Stimulated activated CD8-positive, alpha-beta memory T cell treated with anti-CD3 and anti-CD28 coated beads, Interleukin-7, amount 100 ng/mL, for 1 hour (primary cell): ENCODE measurements at places on chromosomes 4 and X.

- DNase-seq = no peak
Observed at GRCh38 chr4:151541389-151542071, 132.6 kb downstream of the FHIP1A start.

DNA sequence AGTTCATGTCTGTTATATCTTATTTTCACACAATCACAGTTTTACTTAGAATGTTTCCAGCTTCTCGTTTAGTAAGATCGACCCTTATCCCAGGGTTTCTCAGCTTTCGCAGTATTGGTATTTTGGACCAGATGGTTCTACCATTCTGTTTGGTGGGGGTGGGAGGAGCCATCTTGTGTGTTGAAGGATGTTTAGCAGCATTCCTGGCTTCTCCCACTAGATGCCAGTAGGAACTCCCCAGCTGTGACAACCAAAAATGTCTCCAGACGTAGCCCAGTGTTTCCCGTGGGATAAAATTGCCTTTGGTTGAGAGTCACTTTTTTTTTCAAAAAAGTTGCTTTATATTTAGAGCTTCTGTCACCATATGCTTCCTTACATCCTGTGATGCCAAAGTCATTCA is 90.9 kb upstream of the TLR2 start:
- DNase-seq = no peak

- DNase-seq = no peak
Observed at GRCh38 chr4:55127053-55127452, 1.7 kb upstream of the KDR start.

DNA sequence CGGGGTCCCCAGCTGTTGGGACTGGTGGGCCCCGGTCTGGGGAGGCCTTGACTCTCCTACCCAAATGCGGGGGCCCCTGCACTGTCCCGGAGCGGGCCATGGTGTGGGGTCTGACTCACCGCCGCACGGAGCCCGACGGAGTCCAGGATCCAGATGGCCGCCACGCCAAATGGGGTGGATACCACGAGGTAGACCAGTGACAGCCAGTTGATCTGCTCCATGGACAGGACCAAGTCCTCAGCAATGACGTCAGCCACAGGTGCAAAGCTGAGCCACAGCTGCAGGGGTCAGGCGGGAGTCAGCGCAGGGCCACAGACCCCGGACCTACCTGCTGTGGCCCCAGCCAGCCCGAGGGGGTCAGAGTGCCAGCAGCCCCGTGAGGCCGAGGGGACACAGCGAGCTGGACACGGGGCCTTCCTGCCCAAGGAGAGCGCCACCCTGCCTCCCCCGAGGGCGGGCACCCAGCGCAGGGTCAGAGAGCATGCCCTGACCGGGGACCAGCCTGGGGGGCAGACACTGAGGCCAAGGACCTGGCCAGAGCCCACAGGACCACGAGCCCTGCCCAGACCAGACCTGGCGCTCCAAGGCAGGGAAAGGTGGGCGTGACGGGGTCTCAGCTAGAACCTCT is 2.4 kb downstream of the SLC49A3 start:
- DNase-seq = no peak

DNA sequence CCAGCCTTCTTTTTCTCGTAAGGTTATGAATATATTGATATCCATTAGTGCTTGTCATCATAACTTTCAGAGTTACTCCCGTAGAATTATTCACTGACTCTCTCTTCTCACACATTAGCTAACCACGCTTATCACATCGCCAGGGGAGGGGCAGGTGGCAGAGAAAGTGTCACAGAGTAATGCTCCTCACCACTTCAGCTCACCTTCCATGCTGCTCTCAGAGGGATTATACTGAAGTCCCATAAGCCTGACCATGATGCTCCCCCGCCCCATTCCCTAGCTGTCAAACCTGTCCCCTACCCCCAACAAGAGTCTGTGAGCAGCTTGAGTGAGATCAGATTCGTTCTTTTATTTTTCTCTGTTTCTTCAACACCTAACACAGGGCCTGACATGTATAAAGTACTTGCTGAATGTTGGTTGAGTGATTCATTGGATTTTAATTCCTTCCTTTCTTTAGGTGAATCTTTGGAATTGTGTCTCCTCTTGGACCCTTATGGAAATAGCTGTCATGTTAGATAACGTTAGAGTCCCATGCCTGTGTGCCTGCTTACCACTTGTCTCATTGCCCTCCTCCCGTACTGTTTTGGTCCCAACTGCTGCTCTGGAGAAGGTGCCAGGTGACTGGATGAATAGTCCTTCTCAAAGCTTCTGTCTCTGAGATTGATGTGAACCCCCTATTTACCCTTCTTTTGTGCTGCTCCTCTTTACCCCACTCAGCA is 55.1 kb downstream of the RS1 start:
- no peak for DNase-seq

DNA sequence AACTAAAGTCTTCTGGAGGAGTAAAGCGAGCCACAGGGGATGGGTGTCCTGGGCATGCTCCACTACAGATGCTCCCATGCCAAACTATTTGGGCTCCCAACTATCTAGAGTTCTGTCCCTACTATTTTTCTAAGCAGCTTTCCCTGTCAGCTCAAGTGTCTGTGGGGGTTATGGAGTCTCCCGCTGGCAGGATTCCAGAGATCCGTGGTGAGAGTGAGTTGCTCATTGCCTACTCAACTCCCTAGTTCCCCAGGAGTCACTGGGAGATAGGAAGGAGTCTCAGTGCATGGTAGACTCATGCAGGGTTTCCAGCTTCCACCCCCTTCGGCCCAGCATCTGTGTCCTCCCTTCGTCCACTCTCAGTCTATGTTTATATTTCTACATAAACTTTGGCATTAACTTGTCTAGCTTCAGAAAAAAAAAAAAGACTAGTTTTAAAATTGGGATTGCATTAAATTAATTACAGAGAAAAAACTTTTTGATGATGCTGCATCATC is 55.1 kb upstream of the INPP4B start:
- DNase-seq = no peak

- no peak for DNase-seq
Observed at GRCh38 chr4:1195109-1195671, 22.8 kb upstream of the SPON2 start.

- no peak for DNase-seq
Observed at GRCh38 chr4:156503119-156503518, 468.5 kb downstream of the PDGFC start.

DNA sequence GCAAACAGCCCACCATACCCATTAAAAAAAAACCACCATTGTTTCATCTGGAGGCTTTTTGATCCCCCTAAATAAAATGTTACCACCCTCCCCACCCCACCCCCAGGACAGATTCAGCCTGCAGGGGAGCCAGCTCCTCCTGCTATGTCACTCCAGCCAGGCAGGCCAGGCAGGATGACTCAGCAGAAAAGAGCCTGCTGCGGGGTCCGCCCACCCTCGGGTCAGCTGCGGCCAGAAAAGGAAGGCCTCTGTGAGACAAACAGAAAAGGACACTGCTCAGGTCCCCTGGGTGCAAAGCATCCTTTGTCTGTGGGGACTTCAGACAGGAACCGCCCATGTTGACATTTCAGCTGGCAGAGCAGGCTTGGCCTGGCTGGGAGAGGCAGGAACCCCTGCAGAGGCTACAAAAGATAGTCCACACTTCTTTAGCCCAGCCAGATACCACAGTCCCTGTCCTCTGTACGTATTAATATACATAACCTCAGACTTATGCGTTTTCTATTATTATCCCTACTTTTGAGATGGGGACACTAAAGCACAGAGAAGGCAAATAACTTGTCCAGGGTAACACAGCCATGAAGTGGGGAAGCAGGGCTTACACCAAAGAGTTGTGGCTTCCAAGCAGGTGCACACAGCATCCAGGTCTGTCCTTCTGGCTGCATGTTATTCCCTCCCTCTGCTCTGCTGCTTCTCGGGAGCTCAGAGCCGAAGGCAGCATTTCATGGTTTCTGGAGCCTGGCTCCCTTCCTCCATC is 147.7 kb downstream of the CPEB2 start:
- DNase-seq = no peak

DNA sequence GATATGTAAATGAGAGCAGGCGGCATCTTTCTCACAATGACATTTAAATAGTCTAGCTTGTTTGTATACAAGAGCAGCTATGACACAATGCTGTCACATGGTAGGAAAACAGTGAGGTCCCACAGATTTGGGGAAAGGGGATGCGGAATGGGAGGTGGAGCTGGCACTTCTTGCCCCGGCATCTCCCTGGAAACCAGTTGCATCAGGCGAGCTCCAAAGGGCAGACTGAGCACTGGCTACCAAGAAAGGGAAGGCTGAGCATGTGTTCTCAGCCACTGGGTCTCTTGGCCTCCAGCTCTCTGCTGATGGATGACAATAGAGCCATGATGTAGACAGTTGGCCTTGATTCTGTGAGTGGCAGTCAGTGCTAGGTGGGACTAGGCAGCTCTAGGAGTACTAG is 109.0 kb downstream of the UCHL1 start:
- DNase-seq = no peak

DNA sequence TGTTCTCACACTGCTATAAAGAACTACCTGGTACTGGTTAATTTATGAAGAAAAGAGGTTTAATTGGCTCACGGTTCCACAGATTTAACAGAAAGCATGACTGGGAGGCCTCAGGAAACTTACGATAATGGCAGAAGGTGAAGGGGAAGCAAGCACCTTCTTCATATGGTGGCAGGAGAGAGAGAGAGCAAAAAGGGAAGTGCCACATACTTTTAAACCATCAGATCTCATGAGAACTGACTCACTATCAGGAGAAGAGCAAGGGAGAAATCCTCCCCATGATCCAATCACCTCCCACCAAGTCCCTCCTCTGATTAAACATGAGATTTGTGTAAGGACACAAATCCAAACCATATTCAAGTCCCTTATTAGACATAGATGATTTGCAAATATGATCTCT is 12.3 kb upstream of the RAP2C start:
- DNase-seq = no peak

GRCh38 chr4:176298664-176299063 is 21.1 kb upstream of the SPCS3 start:
- DNase-seq = no peak

- no peak for DNase-seq
Observed at GRCh38 chr4:13989501-13989900, 362.0 kb upstream of the BOD1L1 start.

- DNase-seq = no peak
Observed at GRCh38 chr4:74590476-74590875, 145.5 kb downstream of the AREG start.

DNA sequence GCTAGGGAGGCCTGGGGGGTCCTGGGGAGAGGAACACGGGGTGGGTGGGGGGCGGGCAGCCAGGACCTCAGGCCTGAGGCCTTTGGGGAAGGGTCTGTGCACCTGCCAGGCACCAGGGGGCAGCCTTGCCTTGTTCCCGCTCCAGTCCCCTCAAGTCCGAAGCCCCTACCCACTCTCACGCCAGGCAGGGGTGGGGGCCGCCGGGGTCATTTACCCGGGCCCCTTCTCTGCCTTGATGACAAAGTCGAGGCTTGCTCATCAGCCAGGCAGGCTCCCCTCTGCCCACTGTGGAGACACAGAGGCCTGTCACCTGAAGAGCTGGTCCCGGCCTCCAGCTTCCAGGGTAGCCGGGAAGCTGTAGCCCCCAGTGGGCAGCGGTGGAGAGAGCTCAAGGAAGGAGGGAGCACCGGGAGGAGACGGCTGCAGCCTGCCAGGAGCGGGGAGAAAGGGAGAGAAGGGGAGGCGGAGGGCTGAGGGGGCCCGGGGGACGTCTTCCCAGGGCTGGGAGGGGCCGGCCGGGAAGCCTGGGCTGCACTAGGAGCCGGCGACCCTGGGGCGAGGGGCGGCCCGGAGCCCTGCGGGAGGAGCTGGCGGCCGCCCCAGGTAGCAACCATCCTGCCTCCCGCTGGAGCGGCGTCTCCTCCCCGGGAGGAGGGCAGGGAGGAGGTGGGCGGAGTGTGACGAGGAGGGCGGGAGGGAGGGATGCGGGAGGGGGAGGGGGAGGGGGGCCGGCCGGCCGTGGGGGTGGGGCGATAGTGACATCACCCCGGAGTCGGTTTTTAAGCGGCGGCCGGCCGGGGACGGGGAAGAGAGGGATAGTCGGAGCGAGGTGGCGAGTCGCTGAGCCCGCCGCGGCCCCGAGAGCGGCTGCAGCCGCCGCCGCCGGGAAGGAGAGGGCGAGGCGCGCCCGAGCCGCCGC is at the start of gene SLC6A8:
Gene SLC6A8, plus strand, starts transcription at position 806 of the 919 bp plus-strand sequence. CDS start 649 bp downstream, outside the sequence.
- DNase-seq = no peak

GRCh38 chrX:137044893-137045292 is 11.1 kb upstream of the GPR101 start:
- DNase-seq = no peak

GRCh38 chr4:174429701-174430410 is 92.4 kb downstream of the HPGD start:
- DNase-seq = no peak

DNA sequence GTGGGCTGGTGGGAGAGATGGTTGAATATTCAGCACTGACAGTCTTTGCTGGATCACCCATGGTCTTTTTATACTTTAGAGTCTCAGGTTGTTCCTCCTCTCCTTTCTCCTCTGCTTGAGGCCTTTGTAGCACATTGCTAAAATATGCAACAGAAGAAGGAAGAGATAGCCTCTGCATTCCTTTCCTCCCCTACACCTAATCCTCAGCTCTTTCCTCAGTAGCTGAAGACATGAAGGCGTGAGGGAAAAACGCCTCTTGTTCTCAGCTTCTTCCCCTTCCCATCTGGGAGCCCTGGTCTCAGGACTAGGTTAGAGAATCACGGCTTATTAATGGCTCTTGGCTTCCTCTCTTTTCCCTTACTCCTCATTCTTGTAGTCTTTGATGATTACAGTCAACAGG is 76.8 kb downstream of the RNF150 start:
- no peak for DNase-seq

GRCh38 chr4:2290974-2291704 is 29.2 kb upstream of the MXD4 start:
- peak; percentile 67 for DNase-seq

DNA sequence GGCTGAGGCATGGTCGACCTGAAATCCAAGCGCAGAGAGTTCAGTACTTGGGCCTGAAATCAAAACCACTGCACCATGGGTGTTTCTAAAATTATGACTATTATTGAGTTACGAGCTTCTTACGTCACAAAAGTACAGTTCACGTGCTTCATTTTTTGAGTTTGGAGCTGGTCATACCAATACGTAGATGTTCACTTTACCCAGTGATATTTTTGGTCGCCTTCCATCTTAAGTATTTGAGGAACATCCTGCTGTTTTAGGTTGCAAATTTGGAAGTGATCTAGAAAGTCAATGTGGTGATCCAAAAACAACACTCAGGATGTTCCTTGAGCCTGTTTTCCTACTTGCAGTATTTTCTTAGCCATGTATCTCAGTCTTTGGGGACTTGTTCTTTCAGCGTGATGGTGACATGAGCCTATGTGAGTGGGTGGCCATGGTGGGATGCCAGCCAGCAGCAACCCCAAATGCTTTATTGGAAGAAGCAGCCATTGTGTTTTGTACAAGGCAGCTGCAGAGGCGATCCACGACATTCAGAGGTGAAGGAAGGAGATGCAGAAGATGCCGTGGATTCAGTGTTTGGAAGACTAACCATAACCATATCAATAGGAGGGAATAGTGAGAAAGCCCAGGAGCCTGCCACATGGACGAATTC is 28.7 kb downstream of the LDB2 start:
- DNase-seq = no peak

DNA sequence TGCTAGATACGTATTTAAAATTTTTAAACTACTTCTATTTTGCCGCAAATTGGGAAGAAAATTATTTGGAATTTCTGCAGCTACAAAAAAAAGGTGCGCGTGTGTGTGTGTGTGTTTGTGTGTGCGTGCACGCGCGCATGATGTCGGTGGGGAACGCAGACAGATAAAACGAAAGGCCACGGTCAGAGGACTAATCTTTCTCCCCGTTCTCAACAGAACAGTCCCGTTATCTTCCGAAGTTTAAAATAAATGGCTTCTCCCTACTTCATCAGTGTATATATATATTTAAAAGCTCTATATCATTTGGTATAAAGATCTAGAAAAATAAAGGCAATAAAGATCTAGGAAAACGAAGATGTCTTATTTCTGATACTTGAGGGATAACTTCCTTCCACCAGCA is 1.5 kb downstream of the MGARP start:
- no peak for DNase-seq

GRCh38 chr4:26110493-26110892 is 196.5 kb downstream of the SMIM20 start:
- no peak for DNase-seq
